ENCODE measurements at places on chromosomes 11 and 22.

- DNase-seq, result no peak
These were observed 27.3 kb upstream of the NFRKB start for GRCh38 chr11:129922674-129923073.

GRCh38 chr11:64921384-64921783 lies 3.1 kb upstream of the PPP2R5B start:
- DNase-seq, result no peak

GRCh38 chr11:123407130-123407995 lies 22.7 kb upstream of the GRAMD1B start:
- DNase-seq, result peak; percentile 32

GRCh38 chr11:122131126-122131525 lies 15.1 kb upstream of the BLID start:
- DNase-seq, result no peak

DNA sequence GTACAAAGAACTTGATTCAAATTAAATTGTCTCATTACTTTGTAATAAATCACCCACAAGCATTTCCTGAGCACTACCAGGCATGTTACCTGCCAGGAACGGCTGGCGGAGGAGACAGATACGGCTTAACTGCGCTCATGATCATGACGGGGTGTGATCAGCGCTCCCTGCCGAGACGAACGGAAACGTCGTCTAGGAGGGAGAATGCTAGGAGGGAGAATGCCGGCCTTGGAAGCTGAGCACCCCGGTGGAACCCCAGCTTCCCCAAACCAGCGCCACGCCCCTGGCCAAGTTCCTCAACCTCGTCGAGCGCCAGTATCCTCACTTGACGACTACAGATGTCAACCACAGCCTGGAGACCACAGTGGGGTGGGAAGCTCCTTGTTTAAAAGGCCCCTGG lies 272.8 kb downstream of the CTTN start:
- DNase-seq, result no peak

DNA sequence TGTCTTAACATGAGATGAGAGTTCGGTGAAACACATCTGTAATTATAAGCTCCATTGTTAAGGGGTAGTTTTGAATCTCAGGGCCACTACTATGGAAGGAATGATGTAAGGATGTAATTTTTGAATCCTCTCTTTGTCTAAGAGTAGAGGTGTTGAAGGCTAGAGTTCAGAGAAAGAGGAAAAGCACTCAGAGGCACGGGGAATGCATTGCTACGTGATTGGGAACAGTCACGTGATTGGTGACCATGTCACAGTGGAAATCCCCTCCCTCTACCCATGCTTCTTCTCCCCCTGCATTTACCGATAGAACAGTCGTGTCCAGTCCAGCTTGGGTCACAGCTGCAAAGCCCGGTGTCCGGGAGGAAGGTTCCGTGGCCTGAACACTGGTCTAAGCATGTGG lies 230.3 kb upstream of the NARS2 start:
- no peak for DNase-seq

GRCh38 chr11:64947208-64947814 lies 11.6 kb upstream of the GPHA2 start:
- no peak for DNase-seq

DNA sequence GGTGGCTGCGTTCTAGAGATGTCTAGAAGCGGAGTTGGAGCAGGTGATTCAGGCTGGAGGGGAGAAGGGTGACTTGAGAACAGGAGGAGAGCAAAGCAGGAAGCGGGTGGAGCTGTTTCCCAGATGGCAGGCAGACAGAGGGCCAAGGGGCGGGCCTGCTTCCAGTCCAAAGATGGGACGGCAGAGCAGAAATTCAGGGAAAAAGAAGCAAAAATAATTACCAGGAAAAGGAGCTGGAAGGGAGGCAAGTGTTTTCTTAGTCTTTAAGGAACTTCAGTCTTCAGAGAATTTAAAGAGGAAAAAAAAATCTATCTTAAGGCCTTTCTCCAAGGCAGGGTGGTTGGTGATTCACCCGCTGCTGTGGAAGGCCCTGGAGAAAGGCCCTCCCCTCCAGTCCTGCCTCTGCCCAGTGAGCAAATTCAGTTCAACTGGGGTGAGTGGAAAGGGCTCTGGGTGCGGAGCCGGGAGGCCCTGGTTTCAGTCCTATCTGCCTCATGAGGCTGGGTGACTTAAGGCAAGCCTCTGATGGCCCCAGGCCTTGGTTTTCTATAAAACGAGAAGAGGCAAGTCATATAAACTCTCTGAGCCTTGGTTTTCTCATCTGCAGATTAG lies 4.5 kb upstream of the CREB3L1 start:
- no peak for DNase-seq

DNA sequence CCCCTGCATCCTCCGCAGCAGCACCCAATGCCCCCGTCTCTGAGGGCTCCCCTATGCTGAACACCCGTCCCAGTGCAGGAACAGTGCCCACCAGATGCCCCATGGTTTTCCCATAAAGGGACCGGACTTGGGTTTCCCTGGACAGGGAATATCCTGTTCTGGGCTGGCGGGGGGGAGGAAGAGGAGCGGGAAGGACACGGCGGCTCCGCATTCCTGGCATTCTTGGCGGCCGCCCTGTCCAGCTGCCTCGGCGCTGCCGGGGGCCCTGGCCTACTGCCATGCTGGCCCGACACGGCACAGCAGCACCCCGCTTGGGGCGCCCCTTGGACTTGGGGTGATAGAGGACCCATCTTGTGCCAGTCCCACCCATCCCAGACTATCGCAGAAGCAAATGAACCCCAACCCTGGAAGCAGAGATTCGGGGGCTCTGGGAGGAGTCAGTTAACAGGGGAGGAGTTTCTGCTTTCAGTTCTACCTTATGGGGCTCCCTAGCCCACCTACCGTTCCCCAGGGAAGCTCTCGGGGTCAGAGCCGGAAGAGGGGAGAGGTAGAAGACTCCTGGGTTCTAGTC lies 23.7 kb upstream of the CBX7 start:
- DNase-seq, result no peak

DNA sequence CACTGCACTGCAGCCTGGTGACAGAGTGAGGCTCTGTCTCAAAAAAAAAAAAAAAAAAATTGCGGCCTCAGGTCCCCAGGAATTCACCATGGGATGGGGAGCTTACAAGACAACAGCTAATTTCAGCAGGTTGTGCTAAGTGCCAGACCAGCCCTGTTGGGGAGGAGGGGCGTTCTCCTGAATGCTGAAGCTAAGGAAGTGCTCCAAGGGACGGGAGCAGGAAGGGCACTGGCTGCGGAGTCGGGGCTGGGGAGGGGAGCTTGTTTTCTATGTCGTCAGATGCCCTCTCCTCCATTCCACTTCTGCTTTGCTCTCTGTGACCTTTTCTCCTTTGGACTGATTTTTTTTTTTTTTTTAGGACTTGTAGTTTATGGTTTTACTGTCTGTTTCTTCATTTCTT lies 4.5 kb downstream of the ADAMTS15 start:
- DNase-seq, result no peak

- DNase-seq, result no peak
These were observed 30.4 kb downstream of the CYP2R1 start for GRCh38 chr11:14861680-14862079.

GRCh38 chr22:49325531-49326395 lies 501.9 kb downstream of the BRD1 start:
- no peak for DNase-seq

DNA sequence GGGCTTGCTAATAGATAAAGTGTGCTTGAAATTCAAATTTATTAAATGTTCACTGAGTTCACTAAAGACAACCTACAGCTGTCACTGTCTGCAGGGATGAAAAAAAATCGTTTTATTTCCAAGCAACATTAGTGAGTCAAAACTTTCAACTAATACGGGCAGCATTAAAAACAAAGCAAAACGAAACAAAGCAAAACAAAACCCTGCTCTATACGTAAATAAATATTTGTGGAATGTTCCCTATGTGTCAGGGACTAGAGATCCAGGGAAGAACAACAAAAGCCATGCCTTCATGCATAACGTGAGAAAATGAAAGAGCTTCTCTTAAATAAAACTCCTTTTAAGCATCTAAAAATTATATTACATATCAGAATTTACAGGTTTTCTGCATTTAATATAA lies 553 bp downstream of the NAALAD2 start:
- no peak for DNase-seq

DNA sequence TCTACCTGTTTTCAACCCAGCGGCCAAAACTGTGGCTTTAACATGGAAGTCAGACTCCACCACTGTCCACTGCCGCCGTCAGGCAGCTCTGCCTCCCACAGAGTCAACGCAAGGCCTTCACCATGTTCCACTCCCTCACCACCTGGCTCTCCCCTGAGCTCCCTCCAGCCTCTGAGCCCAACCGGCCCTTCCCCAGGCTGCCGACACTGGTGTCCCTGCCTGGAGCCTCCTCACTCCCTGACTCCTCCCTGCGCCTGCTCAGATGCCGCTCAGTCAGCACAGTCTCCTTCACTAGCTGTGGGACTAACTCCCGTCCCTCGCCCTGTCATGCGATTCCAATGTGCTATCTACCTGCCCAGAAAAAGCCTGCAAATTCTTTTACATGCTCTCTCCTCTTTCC lies 16.3 kb downstream of the SULT4A1 start:
- DNase-seq, result no peak

DNA sequence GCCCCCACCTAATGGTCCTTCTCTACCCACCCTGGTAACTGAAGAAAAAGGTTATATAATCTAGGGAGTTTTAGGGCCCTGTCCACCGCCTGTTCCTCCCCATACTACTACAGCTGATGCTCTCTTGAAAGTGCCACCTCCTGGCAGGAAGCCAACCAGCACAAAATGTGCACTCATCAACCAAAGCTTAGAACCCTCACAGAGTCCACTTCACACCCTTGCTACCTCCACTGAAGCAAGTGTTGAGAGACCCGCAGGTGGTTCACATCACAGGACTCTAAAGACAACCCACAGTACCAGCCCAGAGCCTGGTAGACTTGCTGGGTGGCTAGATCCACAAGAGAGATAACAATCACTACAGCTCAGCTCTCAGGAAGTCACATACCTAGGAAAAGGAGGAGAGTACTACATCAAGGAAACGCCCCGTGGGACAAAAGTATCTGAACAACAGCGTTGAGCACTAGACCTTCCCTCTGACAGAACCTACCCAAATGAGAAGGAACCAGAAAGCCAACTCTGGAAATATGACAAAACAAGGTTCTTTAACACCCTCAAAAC lies 17.5 kb upstream of the OR10W1 start:
- DNase-seq, result no peak
